ENCODE measurements at places on chromosomes 7 and 10.

DNA sequence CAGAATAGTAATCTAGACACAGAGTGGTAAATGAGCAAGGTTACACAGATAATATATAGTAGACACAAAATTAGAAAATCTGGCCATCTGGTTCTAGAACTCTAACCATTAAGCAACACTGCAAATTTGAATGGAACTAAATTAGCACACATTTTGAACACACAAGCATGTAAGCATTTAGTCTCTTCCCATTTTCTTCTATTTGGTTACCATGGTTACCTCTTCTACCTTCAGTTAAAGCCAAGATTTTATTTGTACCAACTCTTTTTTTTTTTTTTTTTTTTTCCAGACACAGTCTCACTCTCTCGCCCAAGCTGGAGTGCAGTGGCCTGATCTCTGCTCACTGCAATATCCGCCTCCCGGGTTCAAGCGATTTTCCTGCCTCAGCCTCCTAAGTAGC lies 790.5 kb downstream of the MAGI2 start:
- no peak for DNase-seq

- no peak for DNase-seq
Observed at GRCh38 chr10:20817116-20817515, 80.0 kb downstream of the NEBL start.

- no peak for DNase-seq
Observed at GRCh38 chr10:124279298-124279697, 139.4 kb downstream of the OAT start.

- peak; percentile 23 for DNase-seq
Observed at GRCh38 chr10:60237977-60238758, 151.5 kb downstream of the ANK3 start.

DNA sequence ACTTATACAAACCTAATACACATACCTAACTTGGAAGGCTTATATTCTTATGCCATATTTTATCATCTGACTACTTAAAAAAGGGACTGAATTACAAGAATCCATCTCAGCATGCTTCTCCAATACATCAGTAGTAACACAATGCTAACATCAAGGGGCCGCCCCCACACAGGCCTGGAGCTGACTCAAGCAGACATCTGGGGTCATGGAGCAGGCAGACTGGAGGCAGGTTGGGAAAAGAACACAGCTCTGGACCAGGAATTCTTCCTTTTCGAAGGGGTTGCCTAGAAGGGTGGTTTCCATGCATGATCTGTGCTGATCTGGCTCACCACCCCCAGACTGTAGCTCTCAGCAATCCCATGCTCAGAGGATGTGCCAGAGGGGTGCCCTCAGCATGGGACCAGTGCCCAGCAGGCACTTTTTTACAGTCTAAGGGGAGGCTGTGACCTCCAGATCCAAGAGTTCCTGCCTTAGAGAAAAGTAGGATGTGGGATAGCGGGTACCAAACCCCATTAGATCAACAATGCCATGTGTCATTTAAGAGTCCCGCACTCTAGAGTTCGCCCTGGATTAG lies 26.1 kb upstream of the DUSP5 start:
- DNase-seq = no peak

DNA sequence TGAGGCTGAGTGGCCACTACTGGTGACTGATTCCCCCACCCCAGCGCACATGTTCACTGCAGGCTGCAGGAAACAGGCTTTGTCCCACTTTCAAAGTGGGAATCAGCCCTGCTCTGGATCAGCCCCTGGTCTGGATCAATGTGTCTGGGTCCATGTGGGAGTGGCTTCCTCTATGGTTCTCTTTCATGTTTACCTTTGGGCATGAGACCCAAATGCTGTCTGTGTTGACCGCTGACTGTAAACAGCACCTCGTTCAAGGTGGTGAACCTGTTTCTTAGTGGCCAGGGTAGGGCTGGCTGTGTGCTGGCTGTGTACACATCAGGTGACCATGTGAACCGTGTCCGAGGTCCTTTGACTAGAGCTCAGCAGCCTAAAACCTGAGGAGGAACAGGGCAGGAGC lies 121.8 kb downstream of the CAMK1D start:
- no peak for DNase-seq

GRCh38 chr10:71607082-71607443 lies 112.5 kb downstream of the C10orf105 start:
- no peak for DNase-seq

DNA sequence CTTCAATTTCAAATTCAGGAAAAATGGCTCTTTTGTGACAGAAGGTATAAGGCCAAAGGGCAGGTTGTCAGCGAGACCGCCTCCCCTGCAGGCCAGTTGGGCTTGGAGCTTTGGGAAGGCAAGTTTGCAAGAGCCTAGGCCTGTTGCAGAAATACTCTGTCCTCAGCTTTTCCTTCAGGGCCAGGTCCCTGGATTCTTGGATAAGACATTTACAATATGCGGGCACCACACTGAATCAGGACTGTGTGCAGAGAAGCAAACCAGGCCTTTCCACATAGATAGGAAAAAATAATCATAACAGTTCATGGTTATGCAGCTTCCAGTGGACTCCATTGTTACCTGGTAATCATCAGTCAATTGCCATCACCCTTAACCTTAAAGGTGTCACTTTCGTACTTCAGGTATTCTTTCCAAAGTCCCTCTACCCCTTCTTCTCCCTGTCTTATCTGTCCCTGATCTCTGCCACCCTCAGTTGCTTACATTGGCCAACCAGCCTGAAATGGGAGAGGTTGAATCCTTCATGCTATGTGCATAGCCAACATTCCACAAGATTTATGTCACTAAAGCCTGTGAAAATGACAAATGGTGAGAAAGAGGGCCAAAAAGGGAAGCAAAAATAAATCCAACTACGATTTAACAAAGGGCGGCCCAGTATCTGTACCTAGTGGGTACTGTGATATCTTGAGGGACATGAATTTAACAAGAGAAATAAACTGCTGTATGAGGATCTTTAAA lies 304.5 kb upstream of the NFE2L3 start:
- no peak for DNase-seq

DNA sequence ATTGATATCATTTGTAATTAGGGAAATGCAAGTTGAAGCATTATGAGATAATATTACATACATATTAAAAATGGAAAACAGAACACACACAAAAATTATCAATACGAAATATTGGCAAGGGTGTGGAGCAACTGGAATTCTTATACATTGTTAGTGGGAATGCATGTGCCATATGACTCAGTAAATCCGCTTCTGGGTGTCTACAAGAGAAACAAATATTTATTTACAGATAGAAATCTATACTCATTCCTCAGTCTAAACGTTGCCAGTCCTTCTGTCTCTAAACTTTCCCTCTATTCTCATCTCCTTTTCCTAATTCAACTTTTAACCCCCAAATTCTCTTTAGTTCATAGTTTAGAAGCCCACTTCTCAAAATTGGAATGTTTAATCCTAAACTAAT lies 170.4 kb upstream of the LRRTM3 start:
- DNase-seq = no peak

DNA sequence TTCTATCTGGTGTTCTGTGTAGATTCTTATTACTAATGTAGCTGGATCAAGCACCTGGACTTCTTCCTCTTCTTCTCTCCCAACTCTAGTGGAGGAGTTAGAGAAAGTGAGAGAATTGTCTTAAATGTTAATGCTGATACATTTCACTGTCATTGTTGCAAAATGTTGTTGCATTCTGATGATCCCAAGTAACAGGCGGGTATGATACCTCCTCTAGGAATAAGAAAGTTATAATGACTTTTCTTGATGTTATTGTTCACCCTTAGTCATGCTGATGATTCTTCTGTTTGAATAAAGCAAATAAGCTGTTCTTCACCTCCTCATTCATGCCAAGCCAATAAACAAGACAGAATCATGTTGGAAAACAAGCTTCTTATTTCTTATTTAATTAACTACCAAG lies 9.1 kb downstream of the CHRM2 start:
- no peak for DNase-seq

DNA sequence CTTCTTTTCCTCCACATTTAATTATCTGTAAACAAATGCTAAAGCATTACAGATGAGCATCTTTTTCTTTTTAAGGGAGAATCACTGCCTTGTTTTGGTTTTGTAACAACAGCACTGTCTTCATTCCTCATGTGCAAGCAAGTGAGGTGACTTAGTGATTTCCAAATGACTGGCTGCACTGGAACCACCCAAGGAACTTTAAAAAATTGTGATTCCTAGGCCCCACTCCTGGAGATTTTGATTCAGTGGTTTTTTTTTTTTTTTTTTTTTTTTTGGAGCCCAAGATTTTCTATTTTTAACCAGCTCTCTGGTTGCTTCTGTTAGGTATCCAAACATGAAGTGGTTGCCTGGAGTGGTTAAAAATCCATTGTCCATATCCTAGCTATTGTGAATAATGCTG lies 176.2 kb downstream of the LRMDA start:
- no peak for DNase-seq

DNA sequence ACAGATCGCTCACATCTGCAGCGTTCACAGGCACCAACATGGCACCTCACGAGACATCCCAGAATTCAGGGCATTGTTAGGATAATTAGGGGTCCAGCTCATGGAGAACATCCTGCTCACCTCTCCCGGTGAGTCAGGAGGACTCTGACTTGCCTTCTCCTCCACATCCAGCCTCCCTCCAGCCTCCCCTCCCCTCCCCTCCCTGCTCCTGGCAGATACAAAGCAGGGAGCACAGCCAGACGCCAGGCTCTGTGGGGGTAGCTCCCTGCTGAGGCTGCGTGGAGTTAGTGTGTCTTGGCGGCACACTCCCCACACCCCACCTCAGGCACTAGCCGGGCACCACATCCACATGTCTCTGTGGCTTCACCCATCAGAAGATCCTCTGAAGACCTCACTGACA lies 320.6 kb downstream of the CXCL12 start:
- no peak for DNase-seq

DNA sequence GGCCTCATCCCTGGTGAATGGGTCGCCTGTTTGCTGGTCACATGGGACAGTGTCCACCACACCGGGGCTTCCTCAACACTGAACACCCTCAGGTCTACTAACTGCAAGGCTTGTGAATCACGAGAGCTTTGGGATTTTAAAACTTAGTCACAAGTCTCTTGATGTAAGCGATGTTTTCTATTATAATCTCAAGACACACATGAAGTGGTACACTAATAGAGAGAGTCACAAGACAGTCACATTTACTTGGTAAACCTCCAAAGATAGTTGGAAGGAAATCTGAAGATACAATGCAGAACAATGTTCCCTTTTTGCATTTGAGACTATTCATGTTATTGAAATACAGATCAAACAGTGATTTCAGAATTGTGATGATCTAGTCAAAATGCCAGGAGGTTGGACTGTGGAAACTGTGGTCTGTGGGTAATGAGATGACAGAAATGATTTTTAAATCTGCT lies 233.1 kb upstream of the KLF6 start:
- no peak for DNase-seq

- no peak for DNase-seq
Observed at GRCh38 chr7:17940951-17941431, 697 bp upstream of the SNX13 start.

GRCh38 chr7:33393770-33394169 lies 264.4 kb downstream of the BBS9 start:
- no peak for DNase-seq

GRCh38 chr10:90136731-90137316 lies 435.4 kb downstream of the KIF20B start:
- DNase-seq = no peak

DNA sequence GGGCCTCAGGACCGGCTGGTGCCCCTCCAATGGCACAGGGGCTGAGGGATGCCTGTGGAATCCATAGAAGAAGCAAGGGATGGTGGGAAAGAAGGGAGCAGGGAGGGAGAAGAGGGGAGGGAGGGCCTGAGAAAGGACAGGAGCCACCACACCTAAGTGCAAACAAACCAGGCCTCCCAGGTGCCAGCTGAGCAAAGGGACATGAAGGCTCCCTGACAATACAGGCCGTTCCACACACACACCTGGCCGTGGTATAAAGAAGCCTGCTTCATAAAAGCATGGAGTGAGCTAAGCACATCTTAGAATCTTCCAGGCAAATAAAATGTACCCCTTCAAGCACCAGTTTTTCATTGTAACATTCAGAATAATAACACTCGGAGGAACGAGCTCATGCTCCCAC lies 54.0 kb downstream of the OAT start:
- DNase-seq = no peak

DNA sequence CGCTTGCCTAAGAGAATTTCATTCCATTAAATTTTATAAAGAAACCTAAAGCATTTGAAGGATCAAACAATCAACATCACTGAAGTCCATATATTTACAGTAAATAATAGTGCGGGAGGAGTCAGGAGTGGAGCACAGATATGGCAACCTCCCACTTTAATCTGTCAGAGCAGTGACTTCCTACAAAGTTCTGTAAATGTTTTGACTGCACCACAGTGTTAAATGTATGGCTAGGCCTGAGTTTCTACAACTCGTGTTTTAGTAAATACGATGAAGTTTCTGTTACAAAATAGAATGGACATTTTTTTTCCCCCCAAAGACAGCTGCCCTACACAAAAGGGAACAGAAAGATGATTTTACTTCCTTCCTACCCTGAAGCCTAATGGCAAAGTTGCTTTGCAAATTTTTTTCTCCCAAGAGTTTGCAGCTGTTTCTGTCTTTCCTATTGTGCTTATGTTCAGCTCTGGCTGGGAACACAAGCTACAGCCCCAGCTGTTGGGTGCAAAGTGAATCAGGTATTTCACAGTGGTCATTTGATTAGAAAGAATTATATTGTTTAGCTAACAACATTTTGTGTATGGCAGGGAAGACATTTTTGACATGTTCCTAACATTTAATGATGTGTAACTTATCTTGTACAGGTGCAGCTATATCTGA lies 62.1 kb downstream of the MET start:
- no peak for DNase-seq

DNA sequence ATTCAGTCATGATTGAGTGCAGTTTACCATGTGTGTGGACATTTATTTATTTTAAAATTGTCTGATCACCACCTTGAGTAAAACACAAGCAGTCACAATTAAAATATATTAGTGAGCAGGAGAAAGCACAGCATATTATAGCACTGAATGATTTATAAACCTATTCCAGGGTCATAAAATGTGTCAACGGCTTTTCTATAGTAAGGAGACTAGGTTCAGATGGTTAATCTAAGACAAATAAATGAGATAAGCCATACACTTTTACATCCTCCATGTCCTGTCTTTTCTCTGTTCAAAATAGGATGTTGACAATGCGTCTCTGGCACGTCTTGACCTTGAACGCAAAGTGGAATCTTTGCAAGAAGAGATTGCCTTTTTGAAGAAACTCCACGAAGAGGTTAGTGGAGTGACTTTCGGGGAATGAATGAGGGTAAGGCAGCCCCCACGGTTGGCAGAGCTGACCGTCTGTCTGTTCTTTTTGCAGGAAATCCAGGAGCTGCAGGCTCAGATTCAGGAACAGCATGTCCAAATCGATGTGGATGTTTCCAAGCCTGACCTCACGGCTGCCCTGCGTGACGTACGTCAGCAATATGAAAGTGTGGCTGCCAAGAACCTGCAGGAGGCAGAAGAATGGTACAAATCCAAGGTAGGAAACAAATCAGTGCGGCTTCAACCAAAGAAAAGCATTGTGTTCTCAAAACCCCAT lies 5.4 kb downstream of the VIM start:
- no peak for DNase-seq

Measured in activated B cell treated with CpG ODN at 0.5 μM for 24 hours (primary cell).